ENCODE measurements at places on chromosomes 5 and 9.

GRCh38 chr9:112325127-112325526 is 8.3 kb downstream of the PTBP3 start:
- no peak for DNase-seq

- DNase-seq: no peak
These were observed 73.7 kb downstream of the VPS13A start for GRCh38 chr9:77251050-77251449.

- DNase-seq: peak; percentile 64
These were observed 51.5 kb upstream of the RNU6ATAC start for GRCh38 chr9:134215699-134216448.

GRCh38 chr9:137916540-137916939 is 39.0 kb downstream of the CACNA1B start:
- no peak for DNase-seq

GRCh38 chr9:129094387-129095169 is 13.7 kb downstream of the DOLPP1 start:
- DNase-seq: no peak

GRCh38 chr9:74953235-74953751 is 581 bp upstream of the C9orf40 start:
- no peak for DNase-seq

DNA sequence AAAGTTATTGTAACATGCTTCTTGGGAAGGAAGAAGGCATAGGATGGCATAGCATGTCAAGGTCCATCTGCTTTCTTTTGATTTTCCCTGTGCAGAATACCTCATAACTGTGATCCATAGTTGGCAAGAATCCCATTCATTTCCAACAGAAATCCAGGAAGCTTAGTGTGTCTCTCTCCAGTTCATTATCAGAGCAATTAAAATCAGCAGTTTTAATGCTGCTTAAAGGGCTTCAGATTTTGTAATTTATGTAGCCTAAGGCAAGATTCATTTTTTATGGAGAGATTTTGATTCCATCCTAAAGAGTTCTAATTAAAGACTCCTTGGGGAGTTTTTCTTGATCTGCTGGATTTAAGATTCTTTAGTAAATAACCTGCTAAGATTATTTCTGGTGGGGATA is 560.1 kb downstream of the PDE4D start:
- no peak for DNase-seq

DNA sequence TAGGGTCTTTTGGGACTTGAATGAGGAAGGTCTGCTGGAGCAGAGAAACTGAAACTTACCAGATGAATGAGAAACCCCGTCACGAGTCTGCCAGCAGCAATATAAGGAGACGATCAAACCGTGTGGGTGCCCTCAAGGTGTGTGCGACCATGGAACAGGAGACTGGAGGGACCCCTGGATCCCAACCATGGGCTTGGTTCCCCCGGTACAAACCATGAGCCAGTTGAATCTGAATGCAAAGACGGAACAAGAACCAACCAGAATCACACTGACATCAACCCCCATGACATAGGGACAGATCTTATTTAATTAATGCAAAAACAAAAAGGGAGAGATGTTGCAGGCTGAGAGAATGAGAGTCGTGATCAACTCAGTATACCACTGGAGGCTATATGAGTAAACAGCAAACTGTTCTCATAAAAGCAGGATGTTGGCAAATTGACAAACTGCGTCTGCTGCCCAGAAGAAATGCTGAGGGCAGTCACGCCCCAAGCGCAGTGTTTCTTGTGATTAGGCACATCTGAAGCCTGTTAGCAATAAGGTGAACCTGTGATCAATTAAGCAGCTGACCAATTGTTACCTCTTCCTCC is 475.5 kb upstream of the ACO1 start:
- no peak for DNase-seq

- DNase-seq: no peak
These were observed 218.7 kb downstream of the GLIS3 start for GRCh38 chr9:4080921-4081895.

DNA sequence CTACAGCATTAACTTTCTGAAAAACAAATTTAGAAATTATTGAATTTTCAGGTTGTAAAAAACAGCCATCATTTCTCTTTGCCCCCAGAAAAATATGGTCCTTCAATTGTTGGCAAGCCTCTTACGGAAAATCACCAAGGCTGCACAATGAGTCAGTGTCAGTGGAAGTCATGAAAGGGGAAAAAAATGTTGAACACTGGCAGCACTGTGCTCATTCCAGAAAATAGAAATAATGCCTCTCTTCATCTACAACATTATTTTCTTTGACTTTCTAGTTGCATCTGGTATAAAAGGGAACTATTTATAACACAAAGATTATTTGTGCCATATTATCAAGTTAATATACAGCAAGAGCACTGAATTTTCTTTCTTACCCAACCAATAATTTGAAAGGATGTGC is 26.7 kb upstream of the STK32A start:
- DNase-seq: no peak

DNA sequence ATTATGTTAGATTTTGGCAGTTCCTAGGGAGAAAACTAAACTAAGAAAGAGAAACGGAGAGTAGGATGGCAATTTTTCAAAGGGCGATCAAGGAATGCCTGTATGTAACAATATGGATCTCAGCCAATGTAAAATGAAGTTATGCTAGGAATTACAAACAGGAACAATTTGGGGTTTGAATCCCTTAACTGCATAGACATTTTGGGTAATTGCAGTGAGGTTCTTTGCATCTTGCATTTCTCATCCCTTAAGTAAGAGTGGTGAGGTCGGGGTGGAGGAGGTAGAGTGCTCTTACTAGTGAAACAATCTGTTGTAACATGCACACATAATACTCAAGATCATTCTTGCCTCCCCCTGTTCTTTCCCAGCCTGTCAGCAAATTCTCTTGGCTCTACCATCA is 137.6 kb downstream of the NPR3 start:
- DNase-seq: no peak

- no peak for DNase-seq
These were observed 117.7 kb downstream of the GAS1 start for GRCh38 chr9:86829496-86830046.

DNA sequence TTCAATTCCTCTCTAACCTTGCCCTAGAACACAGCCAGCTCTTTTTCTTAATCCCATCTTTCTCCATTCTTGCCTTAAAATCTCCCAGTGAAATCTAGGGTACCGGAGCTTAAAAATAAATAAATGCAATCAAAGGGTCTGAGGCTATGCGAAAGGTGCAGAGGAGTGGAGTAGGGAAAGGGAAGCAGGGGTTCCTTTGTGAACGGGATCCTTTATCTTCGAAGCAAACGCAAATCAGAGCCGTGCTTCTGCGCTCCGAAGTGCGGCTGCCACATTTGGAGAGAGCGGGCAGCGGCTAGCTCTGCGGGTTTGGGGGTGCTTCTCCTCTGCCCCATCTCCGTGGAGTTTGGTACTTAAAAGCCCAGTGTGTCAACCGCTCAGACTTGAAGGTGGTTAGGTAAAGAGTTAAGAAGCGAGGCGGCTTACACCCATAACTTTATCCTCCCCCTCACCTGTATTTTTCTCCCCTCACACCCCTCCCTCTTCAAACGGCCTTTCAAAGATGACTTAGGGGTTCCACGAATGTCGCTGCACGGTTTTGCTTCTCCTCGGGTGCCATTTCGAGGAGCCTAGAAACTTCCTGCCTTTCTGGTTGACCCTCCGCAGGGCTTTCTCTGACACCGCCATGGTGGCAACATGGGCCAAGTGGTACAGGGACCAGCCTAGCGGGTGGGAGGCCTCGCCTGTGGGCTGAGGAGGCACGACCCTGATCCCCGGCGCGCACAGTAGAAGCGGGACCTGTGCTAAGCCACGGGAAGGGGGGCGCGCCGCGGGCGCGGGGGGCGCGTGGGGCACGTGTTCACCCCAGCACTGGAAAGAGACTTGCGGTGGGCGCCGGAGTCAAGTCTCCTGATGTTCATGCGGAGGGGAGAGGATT is 31.7 kb upstream of the NFIB start:
- DNase-seq: no peak

DNA sequence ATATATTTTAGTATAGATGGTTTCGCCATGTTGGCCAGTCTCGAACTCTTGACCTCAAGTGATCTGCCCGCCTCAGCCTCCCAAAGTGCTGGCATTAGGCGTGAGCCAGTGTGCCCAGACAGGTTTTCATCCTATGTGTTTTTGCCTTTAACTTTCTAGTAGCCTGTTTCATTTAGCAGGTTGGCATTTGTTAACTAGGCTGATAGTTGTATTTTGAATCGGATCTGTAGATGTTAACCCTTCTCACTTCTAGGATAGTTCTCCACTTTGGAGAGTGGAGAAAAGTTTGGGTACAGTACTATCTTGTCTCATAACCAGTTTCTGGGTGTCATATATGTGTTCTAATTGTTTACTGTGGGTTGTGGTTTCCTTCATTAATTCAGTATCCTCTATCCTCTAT is 7.3 kb upstream of the FGF18 start:
- DNase-seq: no peak

- no peak for DNase-seq
These were observed 239.3 kb upstream of the SGCD start for GRCh38 chr5:156087577-156088110.

GRCh38 chr9:105171076-105171475 is 73.4 kb upstream of the SLC44A1 start:
- no peak for DNase-seq

DNA sequence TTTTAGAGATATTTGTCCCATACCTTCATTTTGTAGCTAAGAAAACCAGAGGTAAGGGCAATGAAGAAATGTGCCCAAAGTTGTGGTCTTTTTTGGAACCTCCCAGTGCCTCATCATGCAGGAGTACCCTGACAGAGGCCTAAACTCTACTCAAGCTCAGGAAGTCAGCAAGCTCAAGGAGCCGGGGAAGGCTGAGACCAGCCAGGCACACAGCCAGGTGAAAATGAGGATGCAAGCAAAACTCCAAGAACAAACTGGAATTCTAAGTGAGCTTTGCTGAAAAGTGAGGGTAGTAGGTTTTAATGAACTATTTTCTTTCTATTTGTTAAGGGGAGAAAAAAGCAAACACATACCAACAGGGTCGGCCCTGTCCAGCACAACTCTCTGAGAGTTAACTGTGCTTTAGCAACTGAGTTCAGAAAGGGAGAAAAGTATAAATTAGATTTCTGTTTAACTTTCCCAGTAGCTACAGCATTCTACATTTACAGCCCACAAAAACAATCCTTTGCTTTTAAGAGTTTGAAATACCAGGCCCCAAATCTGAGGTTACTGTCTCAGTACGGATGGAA is 146.4 kb downstream of the GNAQ start:
- no peak for DNase-seq

DNA sequence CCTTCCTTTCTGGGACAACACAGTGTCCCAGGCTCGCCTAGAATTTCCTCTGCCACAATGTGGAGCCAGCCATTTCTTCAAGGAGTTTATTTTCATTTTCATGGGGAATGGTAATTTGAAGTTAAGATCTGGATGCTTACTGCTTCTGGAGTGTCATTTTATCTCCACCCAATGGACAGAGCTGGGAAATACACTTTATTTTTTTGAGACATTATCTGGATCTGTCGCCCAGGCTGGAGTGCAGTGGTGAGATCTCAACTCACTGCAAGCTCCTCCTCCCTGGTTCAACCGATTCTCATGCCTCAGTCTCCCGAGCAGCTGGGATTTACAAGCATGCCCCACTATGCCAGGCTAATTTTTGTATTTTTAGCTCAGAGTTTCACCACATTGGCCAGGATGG is 12.7 kb upstream of the THG1L start:
- DNase-seq: no peak

DNA sequence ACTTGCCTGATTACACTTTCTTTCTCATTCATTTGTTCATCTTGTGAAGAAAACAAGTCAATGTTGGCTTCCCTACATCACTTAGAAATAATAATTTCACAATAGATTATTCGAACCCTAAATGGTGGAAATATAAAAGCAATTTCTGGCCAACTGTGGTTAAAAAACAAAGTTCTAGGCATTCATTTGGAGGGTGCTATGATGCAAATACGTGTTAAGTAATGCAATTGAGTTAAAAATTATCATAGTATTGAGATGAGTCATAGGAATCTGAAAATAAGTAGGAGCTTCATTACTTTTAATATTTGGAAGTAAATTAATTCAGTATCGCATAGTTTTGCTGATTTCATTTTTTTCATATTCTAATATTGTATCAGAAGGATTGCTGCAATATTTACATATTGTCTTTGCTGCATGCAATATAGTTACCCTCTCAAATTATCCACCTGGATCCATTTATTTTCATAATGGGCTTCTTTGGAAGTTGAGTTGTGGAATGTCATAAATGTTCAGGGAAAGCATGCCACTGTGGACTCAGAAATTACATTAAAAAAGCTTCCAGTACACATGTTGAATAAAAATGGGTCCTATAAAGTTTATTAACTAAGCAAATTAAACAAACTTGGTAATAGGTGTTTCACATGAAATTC is 647.7 kb upstream of the WWC1 start:
- DNase-seq: no peak
